Activated CD4-positive, alpha-beta T cell treated with anti-CD3 and anti-CD28 coated beads for 4 hours (primary cell): ENCODE measurements at places on chromosomes 16 and 17.

GRCh38 chr17:56751145-56751738, 82.5 kb downstream of the C17orf67 start:
- no peak for DNase-seq

- no peak for DNase-seq
These were observed 48.8 kb upstream of the MTSS2 start for GRCh38 chr16:70734522-70735095.

DNA sequence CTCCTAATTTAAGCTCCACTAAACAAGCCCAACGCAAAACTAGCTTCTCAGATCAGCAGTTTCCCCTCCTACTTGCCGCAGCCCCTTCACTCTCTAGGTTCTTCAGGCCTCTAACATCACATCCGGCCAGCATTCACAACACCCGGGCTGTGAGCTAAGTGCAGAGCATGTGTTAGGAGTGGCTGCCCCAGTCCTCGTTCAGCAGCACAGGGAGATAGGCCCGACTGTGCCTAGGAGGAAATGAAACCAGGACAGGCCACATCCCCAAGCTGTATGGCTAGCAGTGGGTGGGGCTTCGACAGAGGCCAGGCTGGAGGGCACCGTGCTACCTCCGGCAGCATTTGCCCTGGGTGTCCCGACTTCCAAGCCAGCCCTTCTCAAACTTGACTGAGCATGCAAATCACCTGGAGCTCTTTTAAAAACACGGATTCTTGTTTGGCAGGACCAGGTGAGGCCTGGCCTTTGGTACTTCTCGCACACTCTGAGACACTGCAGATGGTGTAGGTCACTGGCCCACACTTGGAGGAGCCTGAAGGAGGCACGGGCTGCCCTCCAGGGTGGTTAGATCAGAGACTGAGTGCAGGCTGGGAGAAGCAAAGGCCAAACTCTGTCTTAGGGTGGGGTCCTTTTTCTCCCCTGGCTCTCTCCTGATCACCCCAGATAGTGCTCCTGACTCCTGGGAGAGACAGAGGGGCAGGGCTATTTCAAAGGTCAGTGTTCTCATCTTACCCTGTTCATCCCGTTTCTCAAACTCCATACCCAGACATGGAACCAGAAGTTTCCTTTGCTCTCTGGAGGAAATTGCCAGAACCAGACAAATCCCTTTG, 202.0 kb downstream of the C16orf78 start:
- no peak for DNase-seq

DNA sequence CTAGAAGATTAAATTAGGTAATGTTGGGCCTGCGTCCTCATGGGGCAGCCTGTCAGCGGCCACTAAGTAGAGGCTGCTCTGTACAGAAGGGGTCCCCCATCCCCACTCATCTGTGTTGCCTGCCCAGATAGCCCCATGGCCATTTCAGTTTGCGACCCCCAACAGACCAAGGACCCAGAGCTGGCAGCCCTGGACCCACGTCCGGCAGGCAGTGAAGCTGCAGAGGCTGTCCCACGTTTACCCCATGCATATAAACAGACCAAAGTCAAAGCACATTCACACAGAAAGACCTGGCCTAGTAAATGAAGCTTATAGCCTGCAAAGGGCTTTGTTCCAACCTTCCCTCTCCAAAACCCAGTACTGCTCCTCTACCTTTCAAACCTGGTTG, 4.6 kb downstream of the PDF start:
- no peak for DNase-seq

GRCh38 chr16:78761427-78761826, 662.0 kb downstream of the WWOX start:
- DNase-seq = no peak

GRCh38 chr16:55495616-55496289, 13.1 kb upstream of the LPCAT2 start:
- no peak for DNase-seq

DNA sequence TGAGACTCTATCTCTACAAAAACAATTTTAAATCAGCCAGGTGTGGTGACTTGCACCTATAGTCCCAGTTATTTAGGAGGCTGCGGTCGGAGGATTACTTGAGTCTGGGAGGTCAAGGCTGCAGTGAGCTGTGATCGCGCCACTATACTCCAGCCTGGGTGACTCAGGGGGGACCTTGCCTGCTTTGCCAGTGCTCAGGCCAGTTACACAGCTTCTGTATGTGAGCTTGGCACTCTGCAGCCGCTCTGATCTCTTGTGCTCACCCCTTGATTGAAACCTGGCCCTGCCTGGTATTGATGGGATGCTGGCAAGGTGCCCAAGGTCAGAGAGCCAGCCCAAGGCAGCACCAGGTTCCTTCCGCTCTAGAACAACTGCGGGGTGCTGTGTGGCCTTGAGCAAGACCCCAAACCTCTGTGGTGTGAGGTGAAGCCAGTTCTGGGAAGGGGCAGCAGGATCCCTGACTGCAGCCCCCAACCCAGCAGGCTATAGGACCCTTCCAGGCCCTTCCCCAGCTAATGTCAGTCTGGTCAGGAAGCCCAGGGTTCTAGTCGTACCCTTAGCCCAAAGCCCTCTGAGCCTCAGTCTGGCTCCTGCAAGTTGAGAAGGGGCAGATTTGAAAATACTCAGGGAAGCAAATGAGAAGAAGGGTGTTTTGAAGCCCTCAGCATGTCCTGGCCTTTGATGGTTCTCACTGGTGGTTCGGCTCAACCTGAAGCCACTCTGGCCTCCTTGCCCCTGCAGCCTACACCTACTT, 18.9 kb downstream of the MMP15 start:
- no peak for DNase-seq

DNA sequence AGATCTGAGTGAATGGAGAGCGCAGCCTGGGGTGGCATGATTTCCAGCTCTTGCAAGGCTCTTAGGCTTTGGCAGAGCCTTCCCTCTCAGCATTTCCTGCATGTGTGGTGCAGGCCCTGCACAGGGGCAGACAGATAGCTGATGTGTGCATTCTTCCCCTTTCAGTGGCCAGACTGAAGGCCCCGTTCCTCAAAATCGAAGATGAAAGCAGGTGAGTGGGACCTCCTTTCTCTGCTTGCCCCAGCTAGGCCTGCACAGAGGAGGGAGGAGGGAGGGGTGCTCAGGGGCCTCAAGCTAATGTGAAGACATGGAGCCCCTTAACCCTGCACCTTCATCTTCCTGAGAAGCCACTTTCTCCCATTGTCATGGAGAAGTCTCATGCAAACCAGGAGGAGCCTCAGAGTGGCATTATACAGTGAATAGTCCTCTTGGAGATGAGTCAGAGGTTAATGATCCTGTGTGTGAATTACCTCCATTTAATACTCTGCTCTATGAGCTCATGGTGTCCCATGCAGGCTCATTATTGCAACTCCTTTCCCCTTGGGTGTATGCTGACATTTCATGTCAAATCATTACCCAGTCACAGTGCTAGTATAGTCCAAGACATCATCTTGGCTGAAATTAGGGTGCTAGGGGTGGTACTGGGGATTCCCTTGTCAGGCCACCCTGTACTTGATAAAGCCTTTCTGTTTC, 20.4 kb upstream of the ADAM11 start:
- DNase-seq = no peak

- DNase-seq = no peak
These were observed 344 bp downstream of the CNTNAP4 start for GRCh38 chr16:76277460-76278030.

DNA sequence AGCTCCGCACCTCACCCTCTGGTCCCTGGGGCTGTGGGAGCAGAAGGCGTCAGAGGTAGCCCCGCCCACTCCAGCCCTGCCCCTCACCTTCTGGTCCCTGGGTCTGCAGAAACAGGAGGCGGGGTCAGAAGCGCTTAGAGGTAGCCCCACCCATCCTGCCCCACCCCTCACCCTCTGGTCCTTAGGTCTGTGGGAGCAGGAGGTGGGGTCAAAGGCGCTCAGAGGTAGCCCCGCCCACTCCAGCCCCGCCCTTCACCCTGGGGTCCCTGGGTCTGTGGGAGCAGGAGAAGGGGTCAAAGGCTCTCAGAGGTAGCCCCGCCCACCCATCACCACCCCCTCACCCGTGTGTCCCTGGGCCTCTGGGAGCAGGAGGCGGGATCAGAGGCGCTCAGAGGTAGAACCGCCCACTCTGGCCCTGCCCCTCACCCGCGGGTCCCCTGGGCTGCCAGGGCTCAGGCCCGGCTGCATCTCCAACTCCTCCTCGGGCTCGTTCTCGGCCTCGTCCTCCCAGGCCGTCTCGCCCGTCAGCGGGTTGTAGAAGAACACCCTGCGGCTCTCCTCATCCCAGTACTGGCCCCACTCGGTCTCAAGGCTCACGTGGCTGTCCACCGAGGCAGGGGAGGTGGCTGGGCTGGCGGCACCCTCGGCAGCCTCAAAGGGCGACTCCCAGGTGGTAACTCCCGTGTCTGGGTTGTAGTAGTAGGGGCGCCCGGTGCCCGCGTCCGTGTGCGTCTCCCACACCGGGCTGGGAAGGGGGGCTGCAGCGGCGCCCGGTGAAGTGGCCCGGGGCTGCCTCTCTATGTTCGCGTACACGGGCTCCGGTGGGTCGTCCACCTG, 27.2 kb downstream of the ARHGAP27 start:
- DNase-seq = no peak

GRCh38 chr17:44533533-44534246, 23.6 kb upstream of the FZD2 start:
- peak; percentile 85 for DNase-seq

- DNase-seq = no peak
These were observed 2.3 kb downstream of the COPRS start for GRCh38 chr17:31856750-31857149.

DNA sequence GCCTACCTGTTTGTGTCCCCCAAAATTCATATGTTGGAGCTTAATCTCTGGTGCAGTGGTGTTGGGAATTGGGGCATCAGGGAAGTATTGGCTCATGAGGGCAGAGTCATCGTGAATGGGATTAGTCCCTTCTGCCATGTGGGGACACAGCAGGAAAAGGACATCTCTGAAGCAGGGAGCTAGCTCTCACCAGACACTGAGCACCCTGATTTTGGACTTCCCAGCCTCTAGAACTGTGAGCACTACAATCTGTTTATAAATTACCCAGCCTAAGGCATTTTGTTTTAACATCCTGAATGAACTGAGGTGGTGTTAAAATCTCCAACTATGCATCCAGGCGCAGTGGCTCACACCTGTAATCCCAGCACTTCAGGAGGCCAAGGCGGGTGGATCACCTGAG, 206.0 kb downstream of the SEC14L1 start:
- DNase-seq = no peak

DNA sequence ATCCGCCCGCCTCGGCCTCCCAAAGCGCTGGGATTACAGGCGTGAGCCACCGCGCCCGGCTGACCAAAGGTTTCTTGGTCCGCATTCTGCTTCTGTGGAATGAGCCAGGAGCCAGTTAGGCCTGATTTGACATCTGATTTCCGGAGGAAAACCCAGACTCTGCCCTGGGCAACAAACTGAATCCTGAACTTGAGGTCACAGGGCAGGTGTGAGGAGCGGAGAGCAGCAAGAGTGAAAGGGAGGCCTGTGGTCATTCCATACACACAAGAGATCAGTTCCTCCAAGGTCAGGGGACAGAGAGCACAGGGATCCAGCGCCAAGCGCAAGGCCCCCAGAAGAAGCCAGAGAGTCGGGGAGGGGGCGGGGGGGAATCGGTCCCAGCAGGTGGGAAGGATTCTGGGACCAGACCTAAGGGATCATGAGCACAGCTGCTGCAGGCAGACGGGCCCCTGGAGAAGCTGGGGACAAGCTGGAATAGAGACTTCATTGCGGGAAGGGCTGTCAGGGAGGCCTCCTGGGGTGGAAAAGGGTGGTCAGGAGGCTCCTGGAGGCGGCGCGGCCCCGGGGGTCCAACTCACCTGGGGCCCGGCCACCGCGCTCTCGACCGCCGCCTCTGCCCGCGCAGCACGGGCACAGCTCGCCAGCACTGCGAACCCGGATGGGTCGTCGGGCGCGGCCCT, 436 bp downstream of the SHPK start:
- no peak for DNase-seq

GRCh38 chr17:28597606-28598383, 1.0 kb downstream of the SPAG5 start:
- no peak for DNase-seq

- no peak for DNase-seq
These were observed 140.8 kb downstream of the PRKCA start for GRCh38 chr17:66443166-66443565.

- no peak for DNase-seq
These were observed 177.4 kb upstream of the CDH5 start for GRCh38 chr16:66188917-66189725.

- no peak for DNase-seq
These were observed 22.5 kb upstream of the CACNG1 start for GRCh38 chr17:67021743-67022450.

DNA sequence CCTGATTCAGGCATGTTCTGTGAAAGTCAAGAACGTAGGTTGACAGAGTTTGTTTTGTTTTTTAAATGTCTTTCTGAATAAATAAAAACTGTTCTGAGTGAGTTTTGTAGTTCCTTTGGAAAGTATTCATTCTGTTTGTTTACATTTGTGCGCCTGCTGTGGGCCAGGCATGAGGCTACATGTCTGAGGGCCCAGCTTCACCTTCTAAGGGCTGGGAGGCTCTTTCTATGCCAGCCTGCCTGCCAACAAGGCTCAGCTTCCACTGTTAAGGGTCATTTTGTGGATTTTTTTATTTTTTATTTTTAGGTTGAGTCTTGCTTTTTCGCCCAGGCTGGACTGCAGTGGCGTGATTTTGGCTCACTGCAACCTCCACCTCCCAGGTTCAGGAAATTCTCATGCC, 6.1 kb downstream of the WWOX start:
- DNase-seq = no peak

DNA sequence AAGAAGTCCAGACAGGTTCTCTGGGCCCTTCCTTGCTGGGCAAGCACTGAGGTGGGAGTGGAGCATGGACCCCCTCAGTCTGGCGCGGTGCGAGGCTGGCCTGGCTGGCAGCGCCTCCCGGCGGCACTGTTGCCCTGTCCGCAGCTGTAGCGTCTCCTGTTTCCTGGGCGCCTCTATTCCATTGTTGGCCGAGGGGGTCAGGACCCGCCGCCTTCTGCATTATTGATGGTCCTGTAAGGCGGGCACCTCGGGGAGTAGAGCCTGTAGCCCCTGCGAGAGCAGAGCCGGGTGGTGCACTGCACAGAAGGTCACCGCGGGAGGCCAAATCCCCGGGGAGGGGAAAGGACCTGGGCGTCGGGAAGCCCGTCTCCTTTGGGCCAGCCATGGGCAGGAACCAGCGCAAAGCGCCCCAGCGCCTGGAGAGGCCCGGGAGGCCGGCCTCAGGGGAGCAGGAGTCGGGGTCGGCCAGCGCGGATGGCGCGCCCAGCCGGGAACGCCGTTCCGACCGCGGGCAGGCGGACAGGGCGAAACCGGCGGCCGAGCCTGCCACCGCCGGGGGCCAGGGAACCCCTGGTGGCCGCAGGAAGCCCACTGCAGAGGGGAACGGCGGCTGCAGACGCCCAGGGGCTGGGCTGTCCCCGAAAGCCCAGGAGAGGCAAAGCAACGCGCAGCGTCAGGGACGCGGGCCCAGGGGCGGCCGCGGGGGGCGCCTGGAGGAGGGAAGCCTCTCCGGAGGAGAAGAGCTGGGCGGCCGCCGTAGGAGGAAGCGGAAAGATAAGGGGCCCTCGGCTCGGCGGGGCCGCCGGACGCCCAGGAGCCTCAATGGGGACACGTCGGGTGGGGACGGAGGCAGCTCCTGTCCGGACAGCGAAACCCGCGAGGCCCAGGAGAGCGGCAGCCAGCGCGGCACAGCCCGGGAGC, at the start of gene MYO15B:
Gene MYO15B, plus strand, starts transcription at position 126 of the 921 bp plus-strand sequence. Its CDS starts 258 bp downstream, at position 384.
- peak; percentile 56 for DNase-seq

GRCh38 chr17:57722704-57723043, 22.4 kb downstream of the CCDC182 start:
- no peak for DNase-seq
